ENCODE measurements at places on chromosomes 5 and 9.

DNA sequence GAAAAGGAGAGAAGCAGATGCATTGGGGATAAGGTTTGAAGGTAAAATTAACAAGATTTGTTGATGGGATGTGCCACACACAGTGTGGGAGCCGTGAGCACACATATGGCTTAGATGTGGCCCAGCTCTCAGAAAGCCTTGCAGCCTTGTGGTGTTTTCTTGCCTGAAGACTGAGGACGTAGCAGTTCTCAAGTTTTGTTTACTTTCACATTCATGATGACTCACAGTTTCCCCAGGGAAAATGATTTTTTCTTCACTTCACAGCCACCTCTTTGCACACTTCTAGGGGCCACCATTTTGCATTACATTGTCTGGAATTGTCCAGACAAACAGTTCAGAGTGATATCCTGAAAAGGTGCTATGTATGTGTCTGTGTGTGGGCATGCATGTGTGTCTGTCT, 126.2 kb downstream of the BASP1 start:
- no peak for DNase-seq

GRCh38 chr9:12781226-12781733, 6.5 kb downstream of the LURAP1L start:
- no peak for DNase-seq

DNA sequence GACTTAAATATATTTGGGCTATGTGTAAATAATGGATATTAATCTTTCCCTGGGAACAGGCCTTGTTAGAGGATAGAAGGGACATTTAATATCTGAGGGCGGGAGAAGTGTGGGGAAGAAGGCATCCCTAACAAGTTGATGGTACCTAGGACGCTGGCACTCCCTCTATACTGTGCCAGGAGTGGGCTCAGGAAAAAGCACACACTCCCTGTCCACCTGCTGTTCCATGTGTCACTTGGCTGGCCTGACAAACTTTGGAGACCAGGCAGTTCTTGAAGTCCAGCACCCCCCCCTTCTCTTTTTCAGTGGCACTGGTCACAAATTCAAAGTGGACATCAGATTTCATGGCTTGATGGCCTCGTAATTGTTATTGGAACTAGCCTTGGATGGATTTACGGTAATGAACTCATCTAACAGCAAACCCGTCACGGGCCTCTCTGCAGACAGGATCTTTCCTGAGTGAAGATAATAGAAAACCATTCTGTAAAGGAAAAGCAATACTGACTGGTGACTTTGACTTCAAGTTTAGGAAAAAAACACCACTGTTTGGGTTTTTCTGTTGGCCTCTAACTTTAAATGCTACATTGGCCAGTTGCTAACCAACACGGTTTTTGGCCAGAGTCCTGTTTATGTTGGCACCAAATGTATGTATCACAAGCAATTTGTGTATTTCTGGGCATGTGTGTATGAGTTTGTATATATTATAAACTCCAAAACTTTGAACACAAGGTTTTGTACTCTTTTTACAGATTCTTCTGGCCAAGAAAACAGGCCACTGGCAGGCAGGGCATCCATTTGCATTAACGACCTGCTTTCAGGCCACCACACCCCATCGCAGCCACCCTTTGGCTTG, 552.6 kb downstream of the CCDC171 start:
- DNase-seq: no peak

DNA sequence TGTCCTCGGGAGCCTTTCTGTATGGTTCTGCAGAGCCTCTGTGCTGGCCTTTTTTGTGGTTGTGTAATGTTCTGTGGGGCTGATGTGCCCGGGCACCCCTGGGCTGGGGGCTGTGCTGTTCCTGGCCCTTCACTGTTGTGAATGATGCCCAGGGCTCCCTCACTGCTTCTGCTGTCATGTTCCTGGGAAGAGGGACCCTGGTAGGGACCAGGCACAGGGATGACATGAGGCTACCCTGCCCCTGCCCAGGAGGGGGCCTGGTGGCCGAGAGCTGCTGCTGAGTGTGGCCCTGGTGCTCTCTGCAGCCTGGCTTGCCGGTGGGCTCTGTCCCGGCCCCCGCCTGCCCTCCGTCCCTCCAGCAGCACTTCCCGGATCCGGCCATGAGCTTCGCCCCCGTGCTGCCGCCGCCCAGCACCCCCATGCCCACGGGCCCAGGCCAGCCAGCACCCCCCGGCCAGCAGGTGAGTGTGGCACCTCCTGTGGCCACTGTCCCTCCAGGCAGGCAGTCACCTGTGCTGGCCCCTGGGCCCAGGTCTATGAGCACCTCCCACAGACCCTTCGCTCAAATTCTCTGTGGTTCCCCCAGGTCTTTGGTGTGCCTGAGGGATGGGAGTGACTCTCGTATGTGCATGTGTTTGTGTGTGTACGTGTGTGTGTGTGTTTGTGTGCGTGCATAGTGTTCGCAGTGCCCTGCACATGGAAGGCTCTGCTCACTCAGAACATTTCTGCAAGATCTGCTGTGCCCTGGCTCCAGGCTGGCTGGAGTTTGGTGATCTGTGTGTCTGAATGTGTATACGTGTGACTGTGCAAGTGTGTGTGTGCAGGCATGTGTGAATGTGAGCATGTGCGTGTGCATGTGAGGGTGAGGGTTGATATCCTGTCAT, 72.3 kb downstream of the WNK2 start:
- DNase-seq: no peak

DNA sequence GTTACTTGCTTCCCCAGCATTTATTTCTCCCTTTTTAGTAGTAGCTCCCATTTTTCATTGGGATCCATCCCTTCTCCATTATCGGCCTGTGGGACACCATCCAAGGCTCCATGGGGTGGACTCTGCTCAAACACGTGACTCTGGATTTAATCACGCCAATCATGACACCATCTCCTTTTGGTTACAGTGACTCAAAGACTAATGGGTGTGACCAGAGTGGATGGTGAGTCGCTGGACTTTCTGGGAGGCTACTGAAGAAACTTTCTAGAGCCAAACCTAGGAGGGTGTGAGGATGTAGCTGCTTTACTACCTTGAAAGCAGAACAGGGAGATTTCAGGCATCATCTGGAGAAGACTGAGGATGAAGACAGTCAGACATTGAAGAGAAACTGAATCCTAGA, 93.1 kb downstream of the PJA2 start:
- no peak for DNase-seq

GRCh38 chr5:139849942-139850341, 54.3 kb downstream of the PSD2 start:
- DNase-seq: no peak

- no peak for DNase-seq
Measured at GRCh38 chr5:135266975-135267374, 132.1 kb downstream of the MACROH2A1 start.

- DNase-seq: no peak
Measured at GRCh38 chr9:87065981-87066380, 118.7 kb upstream of the GAS1 start.

All from stimulated activated CD8-positive, alpha-beta memory T cell treated with anti-CD3 and anti-CD28 coated beads, Interleukin-2, amount 100 ng/mL, for 1 hour (primary cell).